Osteoblast (primary cell): ENCODE measurements at places on chromosomes 3 and 15. TPM values are rescaled to one million over a fixed set of nuclear protein-coding genes. Genes with fewer than 3 reads are reported as not detected.

Gene WDR5B
- 9.8 and 10.9 TPM in 2 replicates for total RNA-seq

Gene IL12A
- 3.2 and 4.7 TPM in 2 replicates for total RNA-seq

Gene CPNE4
- not detected in 2 replicates for total RNA-seq

Gene ZNF80
- not detected in 2 replicates for total RNA-seq

Gene USP50
- total RNA-seq = 1.1 and 1.8 TPM in 2 replicates

Gene IL17RE
- total RNA-seq = 0.29 and 0.72 TPM in 2 replicates

Gene ITPKA
- 0.29 and 0.36 TPM in 2 replicates for total RNA-seq

Gene NR2E3
- under 0.01 TPM in 2 replicates for total RNA-seq

Gene FAM107A
- not detected in 2 replicates for total RNA-seq
